Left kidney (tissue), 8 donors: ENCODE measurements at places on chromosomes 3 and 15.

DNA sequence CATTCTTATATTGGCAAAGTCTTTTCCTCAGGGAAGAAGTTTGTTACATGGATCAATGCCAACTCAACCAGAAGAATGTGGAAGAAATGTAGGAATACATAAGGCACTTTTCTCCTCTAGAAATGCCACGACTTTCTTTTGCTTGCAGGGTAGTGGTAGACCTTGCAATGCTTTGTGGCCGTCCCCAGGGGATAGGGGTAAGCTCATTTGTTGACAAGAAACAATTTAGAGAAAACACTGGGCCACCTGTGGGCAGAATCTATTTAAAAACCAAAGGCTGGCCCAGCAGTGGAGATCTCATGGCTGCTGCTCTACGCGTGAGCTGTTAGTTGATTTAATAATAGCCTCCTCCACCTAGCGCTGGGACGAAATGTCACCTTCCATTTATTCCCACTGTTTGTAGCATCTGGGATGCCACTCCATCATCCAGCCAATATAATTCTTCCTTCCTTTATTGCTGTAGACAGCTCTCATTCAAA lies 64.6 kb upstream of the PFN2 start:
- DNase-seq = no peak

DNA sequence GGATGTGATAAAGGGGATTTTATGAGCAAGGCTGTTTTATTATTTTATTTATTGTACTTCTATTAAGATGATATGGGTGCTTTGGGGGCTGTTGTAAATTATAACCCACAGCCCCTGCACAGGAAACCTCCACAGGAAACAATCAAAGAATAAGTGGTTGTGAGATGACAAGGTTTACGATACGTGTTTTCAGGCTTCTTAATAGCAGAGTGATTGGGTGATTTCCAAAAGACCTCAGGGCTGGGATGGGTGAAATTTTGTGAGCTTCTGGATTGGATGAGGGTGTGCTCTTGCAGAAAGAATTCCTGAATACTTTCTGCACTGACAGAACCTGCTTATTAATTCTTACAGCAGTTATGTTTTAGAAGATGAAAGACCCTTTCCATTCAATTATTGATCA lies 21.4 kb downstream of the CHL1 start:
- no peak for DNase-seq

- no peak for DNase-seq
These were observed 14.4 kb downstream of the HES1 start for GRCh38 chr3:194150252-194150934.

DNA sequence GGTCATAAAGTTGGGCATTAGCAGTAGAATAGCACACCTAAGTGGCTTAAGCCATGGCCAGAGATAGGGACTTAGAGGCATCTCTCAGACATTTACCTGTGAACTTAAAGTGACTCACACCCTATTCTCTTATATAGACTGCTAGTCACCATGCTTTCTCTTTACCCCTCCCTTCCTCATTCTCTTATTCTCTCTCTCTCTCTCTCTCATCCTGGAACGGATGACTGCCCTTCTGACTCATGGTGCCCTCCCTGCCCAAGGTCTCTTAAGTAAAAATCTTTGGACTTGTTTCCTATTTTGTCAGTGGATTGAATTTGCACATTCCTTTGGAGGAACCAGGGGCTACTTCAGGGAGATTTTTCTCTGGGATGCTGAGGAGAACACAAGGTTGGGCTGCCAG lies 58.8 kb downstream of the NPAP1 start:
- no peak for DNase-seq

DNA sequence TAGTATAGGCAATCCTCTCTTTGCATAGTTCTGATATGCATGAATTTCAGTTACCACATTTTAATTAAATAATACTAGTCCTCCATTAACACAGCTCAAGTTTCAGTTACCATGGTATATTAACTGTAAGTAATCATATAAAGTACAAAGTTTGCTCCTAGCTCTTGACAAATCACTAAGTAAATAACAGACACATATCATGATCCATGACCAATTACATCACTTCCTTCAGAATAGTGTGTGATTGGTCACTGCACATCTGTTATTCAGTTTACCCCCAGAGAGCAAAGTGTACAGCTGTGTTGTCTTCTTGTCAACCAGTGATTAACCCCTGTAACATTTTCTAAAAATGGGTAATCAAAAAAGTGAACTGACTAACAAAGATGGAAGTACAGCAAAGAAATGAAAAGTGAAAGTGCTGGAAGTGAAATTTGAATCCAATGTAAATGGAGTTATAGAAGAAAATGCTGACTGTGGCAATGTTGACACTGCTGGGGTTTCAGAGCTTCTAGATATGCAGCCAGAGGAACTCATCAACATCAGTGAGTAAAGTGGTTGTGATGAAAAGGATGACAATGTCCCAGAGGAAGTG lies 30.2 kb upstream of the LEKR1 start:
- no peak for DNase-seq

- no peak for DNase-seq
These were observed 107.8 kb upstream of the VEPH1 start for GRCh38 chr3:157610876-157611535.

DNA sequence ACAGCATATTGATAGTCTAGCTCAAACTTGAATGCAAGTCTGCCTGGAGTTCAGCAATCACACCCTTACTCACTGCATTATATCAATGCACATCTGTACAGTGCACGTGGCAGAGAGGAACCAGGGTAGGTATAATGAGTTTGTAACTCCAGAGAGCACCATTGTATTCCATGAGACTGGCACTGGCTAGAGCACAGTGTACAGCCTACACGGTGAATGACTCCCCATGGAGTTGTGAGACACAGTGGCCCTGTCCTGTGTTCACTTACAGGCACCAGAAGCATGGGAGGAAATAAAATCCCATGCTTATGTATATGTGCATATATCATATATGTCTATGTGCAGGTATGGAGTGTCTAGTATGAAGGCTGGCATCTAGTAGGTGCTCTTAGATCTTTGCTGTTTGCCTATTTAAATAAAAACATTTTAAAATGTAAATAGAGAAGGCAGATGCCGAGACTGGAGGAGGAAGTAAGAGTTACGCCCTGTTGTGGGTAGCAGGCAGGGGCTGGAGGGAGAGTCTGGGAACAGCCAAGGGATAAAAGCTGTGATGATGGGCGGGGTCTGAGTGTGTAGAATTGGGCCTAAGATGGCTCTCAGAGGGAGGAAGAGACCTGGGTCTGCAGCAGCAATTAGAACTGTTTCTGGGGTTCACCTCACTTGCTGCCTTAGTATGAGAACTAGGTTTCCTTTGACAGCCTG lies 360.7 kb upstream of the ICE2 start:
- no peak for DNase-seq

DNA sequence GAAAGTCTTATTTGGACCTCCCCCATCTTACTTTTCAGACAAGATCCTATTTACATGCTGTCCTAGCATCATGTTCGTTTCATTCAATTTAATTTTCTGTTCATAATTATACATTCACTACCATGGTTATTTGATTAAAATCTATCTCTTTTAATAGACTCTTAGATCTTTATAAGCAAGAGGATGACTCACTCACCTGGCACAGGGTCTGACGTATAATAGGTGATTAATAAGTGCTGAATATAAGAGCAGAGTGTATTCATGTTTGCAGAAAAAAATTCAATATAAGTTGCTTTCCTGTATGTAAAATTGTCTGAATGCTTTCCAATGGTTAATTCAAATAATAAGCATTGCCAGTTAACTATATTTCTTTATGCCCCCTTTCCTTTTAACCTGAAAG lies 165.5 kb upstream of the CBLB start:
- no peak for DNase-seq

DNA sequence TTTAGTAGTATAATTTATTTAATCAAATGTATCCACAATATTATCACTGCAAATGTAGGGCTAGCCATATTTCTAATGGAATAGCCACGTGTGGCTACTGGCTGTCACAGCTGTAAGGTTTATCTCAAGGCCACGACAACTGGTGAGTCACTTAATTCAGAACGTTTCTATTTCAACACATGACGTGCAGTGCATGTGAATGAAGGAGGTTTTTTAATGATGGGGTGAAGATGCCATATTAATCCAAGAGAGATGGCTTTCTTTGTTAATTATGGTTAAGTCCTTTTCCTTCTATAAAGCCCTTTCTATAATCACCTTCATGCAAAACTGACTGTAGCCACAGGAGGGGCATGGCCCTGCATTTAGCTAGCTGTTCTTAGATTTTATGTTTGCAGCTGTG lies 212.0 kb downstream of the FEZF2 start:
- DNase-seq = no peak

DNA sequence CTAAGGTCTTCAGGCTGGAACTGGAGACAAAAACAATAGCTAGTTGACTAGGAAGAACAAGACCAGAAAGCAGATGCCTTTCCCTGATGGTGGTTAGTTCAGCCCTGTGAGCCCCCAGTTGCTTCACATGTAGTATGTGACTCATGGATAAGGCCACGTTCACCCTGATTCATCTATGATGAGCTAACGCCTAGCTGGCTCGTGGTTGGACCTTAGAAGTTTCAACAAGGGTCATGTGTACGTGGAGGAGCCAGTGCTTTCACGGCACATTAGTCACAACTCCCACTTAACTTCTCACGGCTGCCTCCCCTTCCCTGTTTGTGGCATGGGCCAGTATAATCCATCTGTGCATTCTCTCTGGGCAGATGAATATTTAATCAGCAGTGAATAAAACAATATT lies 20.6 kb downstream of the COL8A1 start:
- no peak for DNase-seq

- no peak for DNase-seq
These were observed 57.6 kb downstream of the BHLHE40 start for GRCh38 chr3:5036858-5037257.

GRCh38 chr15:64925335-64926330 lies 13.9 kb downstream of the ANKDD1A start:
- no peak for DNase-seq

- DNase-seq = no peak
These were observed 47.5 kb downstream of the ASTE1 start for GRCh38 chr3:130979117-130979516.

GRCh38 chr15:66670762-66671580 lies 31.1 kb upstream of the SMAD6 start:
- no peak for DNase-seq

DNA sequence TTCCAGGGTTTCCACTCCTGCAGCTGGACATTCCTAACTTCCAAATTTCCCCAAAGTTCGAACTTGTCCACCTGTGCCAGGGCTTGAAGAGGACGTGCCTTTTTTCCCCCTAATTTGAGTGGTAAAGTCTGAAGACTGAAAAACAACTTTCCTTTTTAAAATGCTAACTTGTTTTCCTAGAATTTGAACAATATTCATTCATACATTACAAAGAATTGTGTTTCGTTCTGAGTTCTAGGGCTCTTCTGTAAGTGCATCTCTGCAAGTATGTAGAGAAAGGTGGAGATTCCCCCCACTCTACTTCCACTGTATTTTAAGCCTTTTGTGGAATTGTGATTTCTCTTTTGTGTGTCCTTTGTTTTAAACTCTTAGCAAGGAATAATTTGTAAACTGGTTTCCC lies 9.4 kb downstream of the DPH3 start:
- no peak for DNase-seq

DNA sequence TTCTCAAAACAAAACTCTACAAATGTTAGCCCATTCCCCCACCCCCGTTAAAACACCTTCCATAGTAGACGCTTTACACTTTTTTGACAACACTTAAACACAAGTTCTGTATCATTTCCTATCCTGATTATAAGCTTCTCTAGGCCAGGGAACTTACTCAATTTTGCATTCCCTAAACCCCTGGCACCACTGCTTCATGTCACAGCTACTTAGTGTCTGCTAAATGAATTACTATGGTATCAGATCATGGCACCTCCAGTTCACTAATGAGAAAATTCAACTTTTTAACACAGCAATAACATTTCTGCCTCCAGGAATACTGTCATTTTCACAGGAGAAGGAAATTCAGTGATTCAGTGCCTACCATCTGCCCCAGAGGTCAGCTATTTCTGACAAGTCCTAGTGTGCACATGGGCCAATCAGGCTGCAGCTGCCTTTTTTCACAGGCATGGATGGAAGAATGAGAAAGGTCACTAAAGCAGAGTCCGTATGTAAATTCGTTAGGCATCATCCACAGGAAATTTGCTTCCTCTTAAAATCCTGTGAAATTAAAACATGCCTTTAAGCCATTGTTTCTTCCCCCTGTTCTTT lies 18.5 kb downstream of the SFMBT1 start:
- no peak for DNase-seq

DNA sequence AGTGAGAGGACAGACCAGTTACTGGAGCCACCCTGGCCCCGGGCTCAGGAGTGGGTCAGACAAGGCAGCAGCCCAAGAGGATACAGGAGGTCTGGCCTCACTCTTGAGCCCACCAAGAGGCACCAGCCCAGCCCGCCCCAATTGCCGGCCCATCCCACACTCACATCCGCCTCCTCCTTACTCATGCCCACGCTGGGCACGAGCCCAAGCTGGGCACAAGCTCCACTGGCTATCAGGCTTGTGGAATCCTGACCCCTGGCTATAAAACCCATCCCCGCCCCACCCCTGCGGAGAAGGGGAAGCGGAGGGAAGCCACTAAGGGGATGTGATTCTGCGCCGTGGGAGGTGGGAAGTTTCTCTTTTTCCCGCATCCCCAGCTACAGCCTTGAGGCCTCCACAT lies 25.9 kb downstream of the ADCY5 start:
- DNase-seq = no peak

GRCh38 chr3:5202222-5202621 lies 14.7 kb downstream of the EDEM1 start:
- no peak for DNase-seq

GRCh38 chr15:42359985-42360384 lies 684 bp downstream of the CAPN3 start:
- no peak for DNase-seq

GRCh38 chr15:53811530-53811929 lies 52.1 kb upstream of the WDR72 start:
- DNase-seq = no peak

GRCh38 chr3:67093305-67093704 lies 95.2 kb downstream of the KBTBD8 start:
- no peak for DNase-seq

- no peak for DNase-seq
These were observed 204.7 kb downstream of the SV2B start for GRCh38 chr15:91304786-91305185.

DNA sequence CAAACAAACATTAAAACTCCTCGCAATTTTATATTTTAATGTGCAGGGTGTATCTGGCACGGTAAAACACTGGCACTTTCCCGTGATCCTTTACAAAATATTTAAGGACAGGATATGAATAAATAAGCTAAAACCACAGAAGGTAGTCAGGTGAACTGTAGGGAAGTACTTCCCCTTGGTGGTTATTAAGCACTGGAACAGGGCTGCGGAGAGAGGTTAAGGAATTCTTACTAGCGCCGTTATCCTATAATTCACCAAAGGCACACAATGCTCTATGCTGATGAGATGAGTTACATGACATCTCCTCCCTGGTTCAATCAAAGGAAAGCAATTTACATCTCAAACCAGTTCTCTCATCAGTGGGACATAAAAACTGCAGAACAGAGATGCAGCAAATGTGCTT lies 289.8 kb downstream of the ZBTB20 start:
- DNase-seq = no peak

DNA sequence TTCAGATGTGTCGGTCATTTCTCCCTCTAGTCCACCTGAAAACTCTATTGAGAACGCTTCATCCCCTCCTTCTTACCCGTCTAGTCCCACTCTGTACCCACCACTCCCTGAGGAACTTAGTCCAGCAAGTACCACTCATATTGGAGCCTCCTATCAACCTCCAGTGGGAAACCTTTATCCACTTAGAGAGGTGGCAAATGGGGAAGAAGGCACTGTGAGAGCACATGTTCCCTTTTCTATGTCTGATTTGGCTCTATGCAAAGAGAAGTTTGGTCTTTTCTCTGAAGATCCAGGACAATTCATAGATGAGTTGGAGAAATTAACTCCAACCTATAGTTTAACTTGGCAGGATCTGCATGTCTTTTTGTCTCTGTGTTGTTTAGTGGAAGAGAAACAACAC lies 17.0 kb upstream of the RPN1 start:
- no peak for DNase-seq
